Neuronal stem cell (in vitro differentiated cells): ENCODE measurements at places on chromosomes 13 and 19.

DNA sequence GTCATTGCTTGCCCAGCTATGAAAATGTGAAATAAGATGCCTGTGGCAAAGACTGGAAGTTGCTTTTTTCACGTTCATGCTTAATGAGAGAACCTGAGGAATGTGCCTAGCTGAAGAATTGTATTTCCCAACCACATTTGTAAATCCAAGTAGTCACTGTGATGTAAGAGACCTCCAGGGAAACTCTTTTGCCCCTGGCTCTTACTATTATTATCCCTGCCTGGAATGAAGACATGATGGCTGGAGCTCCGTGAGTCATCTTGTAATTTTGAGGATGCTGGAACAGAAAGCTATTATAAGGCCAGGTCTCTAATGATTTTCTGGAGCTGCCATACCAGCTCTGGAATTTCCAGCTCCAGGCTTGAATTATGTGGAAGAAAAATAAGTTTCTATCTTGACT, 894.3 kb downstream of the DIAPH3 start:
- H3K27ac ChIP-seq, result no peak overlapping the region
- H3K4me1 ChIP-seq, result no peaks in the 10 kb centered on the region
- H3K27me3 ChIP-seq, result no peaks in the 10 kb centered on the region
- no peak overlapping the region for H3K4me3 ChIP-seq

DNA sequence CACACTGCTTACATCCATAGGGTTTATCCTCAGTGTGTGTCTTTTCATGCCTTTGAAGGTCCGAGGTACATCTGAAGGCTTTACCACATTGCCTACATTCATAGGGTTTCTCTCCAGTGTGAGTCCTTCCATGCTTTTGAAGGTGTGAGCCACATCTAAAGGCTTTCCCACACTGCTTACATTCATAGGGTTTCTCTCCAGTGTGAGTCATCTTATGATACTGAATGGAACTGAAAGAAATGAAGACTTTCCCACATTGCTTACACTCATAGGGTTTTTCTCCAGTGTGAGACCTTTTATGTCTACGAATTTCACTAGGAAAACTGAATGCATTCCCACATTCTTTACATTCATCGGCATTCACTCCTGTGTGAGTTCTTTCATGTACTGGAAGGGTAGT, 7.1 kb downstream of the ZNF20 start:
- peaks cover 82% of the 10 kb centered on the region for H3K36me3 ChIP-seq
- H3K27ac ChIP-seq, result no peak overlapping the region
- no peak overlapping the region for H3K4me3 ChIP-seq
- DNase-seq, result no peak
- no peaks in the 10 kb centered on the region for H3K27me3 ChIP-seq

- no peaks in the 10 kb centered on the region for H3K27me3 ChIP-seq
- H3K4me1 ChIP-seq, result no peaks in the 10 kb centered on the region
- no peaks in the 10 kb centered on the region for H3K36me3 ChIP-seq
These were observed at the start of gene IL17D for GRCh38 chr13:20702915-20703779. IL17D (plus strand) TSS chr13:20703699; CDS start chr13:20704002, 303 bp downstream.

GRCh38 chr19:49333418-49333805, 1.8 kb upstream of the CD37 start:
- H3K4me1 ChIP-seq, result peaks cover 7% of the 10 kb centered on the region
- DNase-seq, result no peak
- peaks cover 22% of the 10 kb centered on the region for H3K36me3 ChIP-seq
- H3K27me3 ChIP-seq, result peaks cover under 1% of the 10 kb centered on the region
- no peak overlapping the region for H3K27ac ChIP-seq

- peaks cover 3% of the 10 kb centered on the region for H3K4me1 ChIP-seq
- DNase-seq, result no peak
- H3K27ac ChIP-seq, result no peak overlapping the region
- no peak overlapping the region for H3K4me3 ChIP-seq
These were observed 4.3 kb upstream of the LRRC8E start for GRCh38 chr19:7883796-7884570.

DNA sequence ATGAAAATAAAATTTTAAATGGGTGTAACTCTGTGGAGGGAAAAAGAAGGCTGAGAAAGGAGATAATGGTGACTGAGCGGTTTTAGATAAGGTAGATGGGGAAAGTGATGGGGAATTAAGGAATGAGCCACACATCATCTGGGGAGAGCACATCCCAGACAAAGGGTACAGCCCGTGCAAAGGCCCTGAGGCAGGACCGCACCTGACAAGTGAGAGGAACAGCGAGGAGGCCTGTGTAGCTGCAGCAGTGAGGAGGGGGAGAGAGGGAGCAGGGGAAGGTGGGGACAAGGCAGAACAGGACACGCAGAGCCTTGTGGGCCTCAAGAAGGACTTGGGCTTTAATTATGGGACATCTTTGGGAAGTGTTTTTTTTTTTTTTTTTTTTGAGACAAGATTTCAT, 1.8 kb upstream of the CELF5 start:
- no peak overlapping the region for H3K27ac ChIP-seq
- no peaks in the 10 kb centered on the region for H3K27me3 ChIP-seq
- no peak overlapping the region for H3K4me3 ChIP-seq
- no peaks in the 10 kb centered on the region for H3K36me3 ChIP-seq

- peak overlapping the region; percentile 44 for H3K4me3 ChIP-seq
- peaks cover 60% of the 10 kb centered on the region for H3K27me3 ChIP-seq
- peaks cover 36% of the 10 kb centered on the region for H3K4me1 ChIP-seq
These were observed 41.4 kb downstream of the DEDD2 start for GRCh38 chr19:42175952-42176648.

- H3K36me3 ChIP-seq, result no peaks in the 10 kb centered on the region
- peaks cover 10% of the 10 kb centered on the region for H3K4me1 ChIP-seq
- no peak overlapping the region for H3K27ac ChIP-seq
- H3K27me3 ChIP-seq, result no peaks in the 10 kb centered on the region
- peak overlapping the region; percentile 45 for H3K4me3 ChIP-seq
These were observed 1.7 kb upstream of the EML2 start for GRCh38 chr19:45640849-45641273.
